ENCODE measurements at places on chromosomes 16 and 17.

DNA sequence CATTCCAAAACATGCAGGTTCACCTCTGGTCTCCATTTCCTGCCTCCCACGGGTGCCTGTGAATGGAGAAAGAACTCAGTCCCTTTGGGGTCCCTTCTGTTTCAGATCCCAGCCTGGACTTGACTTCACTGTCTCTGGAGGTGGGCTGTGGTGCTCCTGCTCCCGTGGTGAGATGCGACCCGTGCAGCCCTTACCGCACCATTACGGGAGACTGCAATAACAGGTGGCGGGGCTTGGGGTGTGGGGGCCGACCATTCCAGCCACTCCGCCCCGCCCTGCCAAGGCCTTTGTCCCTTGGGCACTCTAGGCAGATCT lies 10.5 kb downstream of the LPO start:
- no peak for DNase-seq

- no peak for DNase-seq
These were observed 2.8 kb upstream of the IL21R start for GRCh38 chr16:27398894-27399853.

DNA sequence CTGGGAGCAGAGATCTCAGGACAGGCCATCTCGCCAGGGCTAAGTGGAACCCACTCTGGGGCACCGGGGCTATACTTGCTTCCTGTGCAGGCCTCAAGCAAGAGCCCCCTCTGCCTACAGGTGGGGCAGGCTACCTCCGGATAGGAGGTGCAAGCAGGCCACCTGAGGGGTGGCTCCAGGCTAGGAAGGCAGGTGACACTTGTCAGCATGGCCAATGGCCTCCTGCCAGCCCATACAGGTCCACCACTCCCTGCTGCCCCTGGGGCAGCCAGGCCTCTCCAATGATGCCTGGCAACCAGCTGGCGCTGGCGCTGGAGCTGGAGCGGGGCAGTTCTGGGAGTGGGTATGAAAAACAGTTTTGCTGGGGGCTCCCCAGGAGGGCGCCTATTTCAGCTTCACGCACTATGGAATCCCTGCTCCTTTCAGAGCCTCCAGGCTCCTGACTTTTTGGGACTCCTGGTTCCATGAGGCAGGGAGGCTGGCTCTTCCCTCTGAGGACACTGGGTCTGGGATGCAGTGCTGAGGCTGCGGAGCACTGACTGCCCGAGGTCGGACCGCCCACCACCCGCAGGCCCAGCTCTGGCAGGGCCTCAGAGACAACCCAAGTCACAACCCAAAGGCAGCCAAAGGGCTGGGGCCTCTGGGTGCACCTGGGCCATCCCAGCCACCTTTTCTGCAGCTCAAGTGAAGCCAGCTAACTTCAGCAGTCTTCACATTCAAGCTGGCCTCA lies 8.4 kb upstream of the SREBF1 start:
- DNase-seq, result no peak

DNA sequence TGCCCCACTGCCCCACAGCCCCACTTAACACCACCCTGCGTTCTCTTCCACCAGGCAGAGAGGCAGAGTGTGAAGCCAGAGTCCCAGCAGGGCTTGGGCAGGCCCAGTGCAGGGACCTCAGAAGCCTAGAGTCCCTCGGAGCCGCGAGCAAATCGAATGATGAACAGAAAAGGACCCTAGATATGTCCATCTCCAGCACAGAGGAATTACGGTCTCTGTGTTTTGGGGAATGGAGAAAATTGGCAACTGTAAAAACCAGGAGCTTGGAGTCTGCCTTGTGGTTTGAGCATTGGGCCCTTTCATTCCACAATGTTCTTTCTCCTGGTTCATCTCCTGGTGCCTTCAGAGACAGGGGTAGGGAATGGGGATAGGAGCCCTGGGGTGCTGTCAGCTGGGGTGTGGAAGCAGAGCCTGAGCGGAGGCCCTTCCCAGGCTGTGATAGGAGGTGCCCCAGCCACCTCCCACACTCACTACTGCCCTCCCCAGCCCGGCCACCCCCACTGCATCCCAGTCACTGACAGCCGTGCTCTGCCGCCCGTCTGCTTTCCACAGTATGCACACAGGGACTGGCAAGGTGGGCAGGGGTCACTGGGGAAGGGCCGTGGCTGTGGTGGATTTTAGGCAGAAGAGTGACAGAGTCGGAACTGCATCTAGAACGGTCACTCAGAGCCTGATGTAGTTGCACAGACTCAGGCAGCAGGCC lies 26.7 kb downstream of the TBX4 start:
- DNase-seq, result no peak

- no peak for DNase-seq
These were observed 43.3 kb upstream of the ATP2A3 start for GRCh38 chr17:4007346-4008081.

DNA sequence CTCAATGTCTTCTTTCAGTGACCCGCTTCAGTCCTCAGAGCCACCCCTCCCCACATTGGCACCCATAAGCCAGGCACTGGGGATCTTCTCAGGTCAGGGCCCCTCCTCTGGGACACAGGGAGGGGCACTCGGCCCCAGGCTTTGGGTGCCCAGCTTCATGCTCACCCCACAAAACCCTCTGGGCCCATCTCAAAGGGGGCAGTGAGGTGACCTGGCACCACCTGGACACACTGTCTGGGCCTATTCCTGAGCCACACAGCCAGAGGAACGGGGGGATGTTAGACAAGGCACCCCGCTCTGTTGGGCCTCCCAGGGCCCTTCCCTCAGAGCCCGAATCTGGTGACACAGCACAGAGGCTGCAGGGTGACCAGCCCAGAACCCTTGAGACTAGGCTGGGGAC lies 36.1 kb downstream of the TNFRSF13B start:
- no peak for DNase-seq

DNA sequence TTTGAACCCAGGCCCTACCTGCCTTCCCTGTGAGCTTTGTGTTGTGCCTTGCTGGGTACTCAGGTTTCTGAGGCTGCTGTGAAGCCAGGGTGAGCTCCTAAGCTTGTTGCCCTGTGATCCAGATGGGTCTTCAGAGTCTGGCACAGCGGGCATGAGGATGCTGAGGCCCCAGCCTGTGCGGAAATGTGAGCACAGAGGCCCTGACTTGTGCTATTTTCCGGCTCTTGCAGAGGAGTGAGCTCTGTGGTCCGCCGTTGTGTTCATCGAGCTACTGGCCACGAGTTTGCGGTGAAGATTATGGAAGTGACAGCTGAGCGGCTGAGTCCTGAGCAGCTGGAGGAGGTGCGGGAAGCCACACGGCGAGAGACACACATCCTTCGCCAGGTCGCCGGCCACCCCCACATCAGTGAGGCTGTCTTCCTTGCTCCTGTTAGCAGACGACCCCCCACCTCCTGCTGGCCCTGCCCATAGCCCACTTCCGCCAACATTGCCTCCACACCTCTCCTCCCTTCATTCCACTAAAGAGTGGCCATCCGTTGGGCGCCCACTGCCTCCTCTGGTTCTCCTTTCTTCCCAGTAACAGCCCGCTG lies 2.7 kb downstream of the PHKG2 start:
- no peak for DNase-seq

GRCh38 chr16:71501547-71501946 lies 12.4 kb upstream of the ZNF19 start:
- DNase-seq, result no peak

DNA sequence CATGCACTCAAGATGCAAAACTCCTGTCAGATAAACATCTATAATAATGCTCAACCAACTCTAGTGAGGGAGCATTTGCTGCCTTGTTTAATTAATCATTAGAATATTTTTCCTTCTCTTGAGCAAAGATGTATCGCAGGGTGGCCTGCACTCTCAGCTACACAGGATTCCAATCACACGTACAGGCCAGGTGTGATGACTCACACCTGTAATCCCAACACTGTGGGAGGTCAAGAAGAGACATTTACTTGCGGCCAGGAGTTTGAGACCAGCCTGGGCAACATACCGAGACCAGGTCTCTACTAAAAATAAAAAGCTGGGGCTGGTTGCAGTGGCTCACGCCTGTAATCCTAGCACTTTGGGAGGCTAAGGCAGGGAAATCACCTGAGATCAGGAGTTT lies 49.1 kb downstream of the ARHGAP17 start:
- no peak for DNase-seq

GRCh38 chr17:38510421-38511149 lies 82.3 kb downstream of the ARHGAP23 start:
- DNase-seq, result no peak

- peak; percentile 24 for DNase-seq
These were observed 145.0 kb downstream of the SEC14L1 start for GRCh38 chr17:77285594-77286390.

DNA sequence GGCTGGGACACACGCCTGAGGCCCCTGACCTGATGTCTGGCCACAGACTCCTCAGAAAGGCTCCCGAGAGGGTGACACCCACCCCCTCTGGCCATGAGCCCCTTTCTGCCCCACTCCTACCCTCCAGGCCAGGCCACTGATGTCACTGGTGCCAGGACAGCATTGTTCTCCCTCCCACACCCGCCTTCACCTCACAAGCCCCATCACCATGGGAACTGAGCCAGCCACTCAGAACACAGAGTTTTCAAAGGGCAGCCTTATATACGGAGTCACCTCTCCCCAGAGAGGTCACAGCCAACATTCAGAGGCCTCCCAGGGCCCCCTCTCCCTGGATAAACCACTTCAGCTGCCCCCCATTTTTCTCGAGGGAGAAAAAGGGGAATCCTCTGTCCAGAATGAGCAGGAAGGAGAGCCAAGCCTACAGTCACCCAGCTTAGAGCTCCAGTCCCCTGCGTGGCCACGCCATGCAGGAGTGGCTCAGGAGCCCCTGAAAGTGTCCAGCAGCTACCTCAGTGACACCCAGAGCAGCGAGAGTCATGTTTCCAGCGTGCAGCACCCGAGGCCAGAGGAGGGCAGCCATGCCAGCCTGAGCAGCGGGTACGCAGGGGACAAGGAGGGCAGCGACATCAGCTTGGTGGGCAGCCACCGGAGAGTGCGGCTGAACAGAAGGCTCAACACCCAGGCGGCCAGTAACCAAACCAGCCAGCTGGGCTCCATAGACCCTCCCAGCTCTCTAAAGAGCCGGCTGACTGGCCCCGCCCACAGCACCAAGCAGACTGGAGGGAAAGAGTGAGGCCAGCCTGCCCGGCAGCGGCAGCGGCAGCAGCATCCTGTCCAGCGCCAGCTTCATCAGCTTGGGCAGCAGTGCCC lies at the start of gene C16orf82:
Gene C16orf82 (plus strand): TSS at position 260 of the 870 bp plus-strand sequence.
- no peak for DNase-seq

GRCh38 chr17:75896415-75897159 lies at the start of gene TRIM65:
Gene TRIM65 (minus strand): TSS chr17:75896951. CDS start chr17:75896937, 14 bp downstream.
- peak; percentile 80 for DNase-seq

DNA sequence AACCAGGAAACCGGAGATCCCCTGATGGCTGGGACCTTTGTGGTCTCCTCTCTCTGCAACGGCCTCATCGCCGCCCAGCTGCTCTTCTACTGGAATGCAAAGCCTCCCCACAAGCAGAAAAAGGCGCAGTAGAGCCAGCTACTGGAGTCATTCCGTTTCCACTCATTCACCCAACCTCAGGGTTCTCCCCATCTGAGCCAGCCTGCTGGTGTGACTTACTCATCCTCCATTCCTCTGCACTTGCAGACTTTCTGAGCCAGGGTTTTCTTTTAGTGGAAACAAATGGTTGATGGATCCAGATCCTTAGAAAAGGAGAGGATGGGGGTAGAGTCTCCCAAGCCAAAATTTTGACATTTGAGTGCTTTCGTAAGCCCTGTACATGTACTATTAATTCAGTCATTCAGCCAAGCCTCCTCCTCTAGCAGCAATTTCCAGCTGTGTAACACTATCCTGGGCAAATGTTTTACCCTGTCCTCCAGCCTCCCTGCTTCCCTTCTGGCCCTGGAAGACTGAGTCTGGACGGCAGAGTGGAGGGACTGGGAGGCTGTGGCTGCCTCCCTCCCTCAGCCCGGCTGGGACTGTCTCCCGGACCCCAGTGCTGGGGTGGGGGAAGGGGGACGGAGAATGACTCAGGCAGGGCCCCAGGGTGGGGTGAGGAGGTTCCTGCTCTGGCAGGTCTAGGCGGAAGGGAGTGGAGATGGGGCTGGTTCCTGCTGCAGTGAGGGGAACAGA lies 2.3 kb downstream of the SOX15 start:
- DNase-seq, result no peak

- peak; percentile 63 for DNase-seq
These were observed 10.3 kb downstream of the NLRC5 start for GRCh38 chr16:56999409-57000270.

GRCh38 chr16:64654178-64654577 lies 467.7 kb downstream of the CDH11 start:
- no peak for DNase-seq

GRCh38 chr17:55072898-55073297 lies 104.3 kb downstream of the STXBP4 start:
- peak; percentile 65 for DNase-seq

DNA sequence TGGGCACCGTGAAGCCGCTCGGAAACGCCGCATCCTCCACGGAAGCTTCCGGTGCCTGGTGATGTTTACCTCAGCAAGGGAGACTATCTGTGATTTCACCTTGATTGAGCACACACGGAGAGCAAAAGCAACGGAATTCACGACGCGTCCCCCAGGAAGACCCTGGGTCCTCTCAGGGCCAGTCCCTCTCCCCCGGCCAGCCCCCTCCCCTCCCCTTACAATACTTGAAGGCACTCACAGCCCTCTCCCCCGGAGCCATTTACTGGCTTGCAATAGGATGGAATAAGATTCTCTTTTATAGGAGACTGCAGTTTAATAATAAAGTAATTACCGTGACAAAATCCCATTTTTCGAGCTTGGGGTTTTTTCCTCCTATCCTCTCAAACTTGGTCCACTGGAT lies 104.7 kb downstream of the ENGASE start:
- DNase-seq, result no peak

DNA sequence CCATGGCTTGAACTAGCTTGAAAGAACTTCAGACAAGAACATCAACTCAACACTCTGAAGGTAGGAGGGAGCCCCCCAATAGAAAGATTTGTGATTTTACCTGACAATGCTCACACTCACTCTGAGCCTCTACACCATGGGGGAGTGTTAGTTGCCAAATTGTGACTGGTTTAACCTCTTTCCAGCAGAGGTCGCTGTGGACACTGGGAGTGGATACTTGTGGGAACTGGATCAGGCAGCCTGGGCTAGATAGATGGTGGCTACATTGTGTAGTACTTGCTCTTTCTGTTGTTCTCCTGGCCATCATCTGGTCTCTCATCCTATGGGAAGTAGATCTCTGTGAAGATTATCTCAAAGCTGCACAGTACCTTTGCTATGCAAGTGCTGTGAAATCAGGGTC lies 2.9 kb downstream of the SMPD3 start:
- peak; percentile 49 for DNase-seq

DNA sequence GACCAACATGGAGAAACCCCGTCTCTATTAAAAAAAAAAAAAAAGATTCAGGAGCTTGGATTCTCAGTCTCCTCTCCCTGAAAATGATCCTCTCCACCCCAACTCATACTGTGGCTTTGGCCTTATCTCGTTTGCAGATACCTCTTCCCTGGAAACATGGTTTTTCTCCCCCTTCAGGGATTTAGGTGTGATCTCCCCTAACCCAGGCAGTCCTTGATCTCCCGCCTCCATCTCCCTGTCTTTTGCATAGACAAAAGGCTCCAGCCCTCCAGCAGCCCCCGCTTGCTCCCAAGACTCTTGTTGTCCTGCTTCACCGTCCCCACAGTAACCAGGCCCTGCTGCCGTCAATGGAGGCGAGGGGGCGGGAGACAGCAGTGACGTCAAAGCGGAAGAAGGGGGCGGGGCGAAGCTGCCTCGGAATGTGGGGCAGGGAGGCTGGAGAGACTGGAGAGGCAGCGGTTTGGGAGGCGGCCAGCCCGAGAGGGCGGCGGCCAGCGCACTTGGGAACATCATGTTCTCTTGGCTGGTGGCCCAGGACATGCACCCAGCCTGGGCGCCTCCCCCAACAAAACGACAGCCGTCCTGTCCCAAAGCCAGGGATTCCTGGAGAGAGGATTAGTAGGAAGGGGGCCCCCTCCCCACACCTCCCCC lies 1.9 kb upstream of the PER1 start:
- DNase-seq, result peak; percentile 95
